Peyer's patch (tissue), 4 donors: ENCODE measurements at places on chromosomes 7 and 10. TPM values are rescaled to one million over a fixed set of nuclear protein-coding genes. Genes with fewer than 3 reads are reported as not detected.
A peak's percentile ranks its signal among the peaks of the same experiment; 100 is the strongest.

DNA sequence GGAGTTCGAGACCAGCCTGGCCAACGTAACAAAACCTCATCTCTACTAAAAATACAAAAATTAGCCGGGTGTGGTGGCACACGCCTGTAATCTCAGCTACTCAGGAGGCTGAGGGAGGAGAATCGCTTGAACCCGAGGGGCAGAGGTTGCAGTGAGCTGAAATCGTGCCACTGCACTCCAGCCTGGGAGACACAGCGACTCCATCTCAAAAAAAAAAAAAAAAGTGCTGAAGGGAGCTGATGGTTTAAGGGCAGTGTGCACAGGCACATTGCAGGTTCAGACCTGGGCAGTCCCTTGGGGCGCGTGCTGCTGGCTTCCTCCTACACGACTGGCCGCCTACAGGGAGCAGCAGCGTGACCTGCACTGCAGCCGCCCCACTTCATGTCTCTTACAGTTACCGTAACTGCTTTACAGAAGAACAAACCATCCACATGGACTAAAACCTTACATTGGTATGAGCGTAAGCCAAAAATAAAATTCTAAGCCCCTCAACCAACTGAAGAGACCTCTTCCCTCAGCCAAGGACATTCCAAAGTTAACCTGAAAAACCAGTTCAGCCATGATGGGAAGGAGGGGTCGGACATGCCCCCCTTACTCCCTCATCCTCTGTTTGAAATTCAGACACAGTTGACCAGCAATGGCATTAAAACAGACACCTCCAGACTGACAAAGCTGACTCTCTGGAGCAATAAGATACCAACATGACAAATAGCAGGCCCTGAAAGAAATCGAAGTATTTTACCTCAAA lies 262.2 kb downstream of the ZMYND11 start:
- no peaks in the 10 kb centered on the region for H3K4me1 ChIP-seq
- no peak overlapping the region for H3K4me3 ChIP-seq
- H3K27me3 ChIP-seq: no peaks in the 10 kb centered on the region
- H3K36me3 ChIP-seq: no peaks in the 10 kb centered on the region
- no peak overlapping the region for H3K27ac ChIP-seq

- DNase-seq: peak; percentile 74
- peak overlapping the region; percentile 87 for H3K4me3 ChIP-seq
- H3K4me1 ChIP-seq: peaks cover 25% of the 10 kb centered on the region
- no peaks in the 10 kb centered on the region for H3K36me3 ChIP-seq
- no peaks in the 10 kb centered on the region for H3K27me3 ChIP-seq
Measured at GRCh38 chr7:98281757-98282606, 496 bp downstream of the BRI3 start.

DNA sequence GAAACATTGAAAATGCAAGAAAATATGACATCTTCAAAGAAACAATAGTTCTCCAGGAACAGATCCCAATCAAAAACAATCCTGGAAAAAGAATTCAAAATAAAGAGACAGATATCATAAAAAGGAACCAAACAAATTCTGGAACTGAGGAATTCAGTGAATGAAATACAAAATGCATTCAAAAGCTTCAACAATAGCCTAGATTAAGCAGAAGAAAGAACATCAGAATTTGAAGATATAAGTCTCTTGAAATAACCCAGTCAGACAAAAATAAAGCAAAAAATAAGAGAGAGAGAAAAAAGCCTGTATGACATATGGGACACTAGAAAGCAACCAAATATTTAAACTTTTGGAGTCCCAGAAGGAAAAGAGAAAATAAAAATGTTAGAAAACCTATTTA lies 60.3 kb downstream of the MINPP1 start:
- H3K36me3 ChIP-seq: no peaks in the 10 kb centered on the region
- no peaks in the 10 kb centered on the region for H3K27me3 ChIP-seq
- H3K4me3 ChIP-seq: no peak overlapping the region
- DNase-seq: no peak

DNA sequence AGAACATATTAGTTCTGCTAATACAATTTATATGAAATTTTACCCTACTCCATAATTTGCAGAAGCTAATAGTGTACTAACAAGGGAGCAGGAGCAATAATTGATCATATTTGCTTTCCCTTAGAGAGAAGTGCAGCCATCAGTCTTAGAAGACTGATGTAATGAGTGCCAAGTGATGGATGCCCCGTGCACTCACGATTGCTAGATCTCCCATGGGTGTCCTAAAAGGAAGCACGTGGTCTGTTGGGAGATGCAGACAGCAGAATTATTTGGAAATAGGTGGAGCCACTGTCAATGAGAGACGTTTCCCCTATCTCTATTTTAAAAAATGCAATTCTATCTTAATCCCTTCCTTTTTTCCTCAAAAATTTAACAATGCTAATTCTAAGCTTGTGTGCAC lies 772.2 kb upstream of the C7orf33 start:
- no peaks in the 10 kb centered on the region for H3K36me3 ChIP-seq
- no peaks in the 10 kb centered on the region for H3K4me1 ChIP-seq
- H3K4me3 ChIP-seq: no peak overlapping the region

GRCh38 chr7:140679186-140679585 lies 6.4 kb downstream of the ADCK2 start:
- no peak for DNase-seq
- H3K27me3 ChIP-seq: no peaks in the 10 kb centered on the region
- peaks cover 43% of the 10 kb centered on the region for H3K36me3 ChIP-seq
- no peaks in the 10 kb centered on the region for H3K4me1 ChIP-seq
- H3K4me3 ChIP-seq: no peak overlapping the region

DNA sequence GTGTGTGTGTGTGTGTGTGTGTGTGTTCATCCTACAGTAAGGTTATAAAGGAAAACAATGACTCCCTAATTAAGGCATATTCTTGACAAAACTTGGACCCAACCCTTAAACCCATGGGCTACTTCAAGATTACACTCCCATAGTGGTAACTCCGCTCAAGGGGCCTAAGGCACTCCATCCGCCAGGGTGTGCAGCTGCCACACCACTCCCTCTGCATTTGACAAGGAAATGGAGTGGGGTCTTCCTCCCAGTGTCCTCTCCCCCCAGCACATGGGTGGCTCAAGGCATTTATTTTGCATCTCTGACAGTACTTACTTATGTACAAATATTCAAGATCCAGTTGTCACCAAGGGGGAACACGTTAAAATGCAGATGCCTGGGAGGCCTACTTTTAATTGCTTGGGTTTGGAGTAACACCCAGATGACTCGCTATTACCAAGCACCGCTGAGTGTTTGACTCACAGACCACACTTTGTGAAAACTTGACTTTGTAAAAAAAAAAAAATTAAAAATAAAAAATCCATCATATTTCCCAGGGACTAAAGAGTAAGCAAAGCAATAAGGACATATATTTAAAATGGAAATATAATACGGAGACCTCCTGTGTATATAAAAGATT lies 53.0 kb upstream of the AGR3 start:
- DNase-seq: no peak
- H3K27me3 ChIP-seq: no peaks in the 10 kb centered on the region
- no peak overlapping the region for H3K4me3 ChIP-seq
- H3K36me3 ChIP-seq: no peaks in the 10 kb centered on the region
- peaks cover 8% of the 10 kb centered on the region for H3K4me1 ChIP-seq

DNA sequence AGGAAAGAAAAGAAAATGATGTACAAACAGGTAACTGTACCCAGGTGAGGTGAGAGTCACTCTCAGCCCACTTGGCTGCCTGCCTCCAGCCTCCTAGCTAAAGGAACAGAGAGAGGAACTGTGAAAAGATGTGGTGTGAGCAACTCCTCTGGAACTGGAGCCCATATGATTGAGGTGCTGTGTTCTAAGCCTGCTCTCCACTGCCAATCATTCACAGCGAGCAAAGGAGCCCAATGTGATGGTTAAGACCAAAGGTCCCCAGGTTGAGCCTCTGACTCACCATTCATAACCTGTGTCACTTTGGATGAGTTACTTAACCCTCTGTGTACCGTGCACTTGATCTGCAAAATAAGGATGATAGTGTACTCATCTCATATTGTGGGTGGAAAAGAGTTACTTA lies 868.1 kb upstream of the AUTS2 start:
- no peak for DNase-seq
- H3K27me3 ChIP-seq: no peaks in the 10 kb centered on the region
- H3K4me3 ChIP-seq: no peak overlapping the region
- no peak overlapping the region for H3K27ac ChIP-seq

- no peak for DNase-seq
- H3K36me3 ChIP-seq: no peaks in the 10 kb centered on the region
- H3K27me3 ChIP-seq: peaks cover 83% of the 10 kb centered on the region
- peaks cover 8% of the 10 kb centered on the region for H3K4me1 ChIP-seq
Measured at GRCh38 chr7:27242555-27243339, at the start of gene EVX1. TSS of gene EVX1 (plus strand) at chr7:27242802. CDS start at chr7:27243031, 229 bp downstream.

GRCh38 chr7:134452419-134452838 lies 6.5 kb downstream of the AKR1B1 start:
- peak overlapping the region; percentile 51 for H3K27ac ChIP-seq
- DNase-seq: no peak
- no peak overlapping the region for H3K4me3 ChIP-seq
- H3K4me1 ChIP-seq: no peaks in the 10 kb centered on the region
- H3K27me3 ChIP-seq: no peaks in the 10 kb centered on the region

GRCh38 chr10:49207113-49207512 lies 18.9 kb upstream of the TMEM273 start:
- no peaks in the 10 kb centered on the region for H3K36me3 ChIP-seq
- no peak overlapping the region for H3K4me3 ChIP-seq
- no peak overlapping the region for H3K27ac ChIP-seq
- H3K4me1 ChIP-seq: no peaks in the 10 kb centered on the region
- no peak for DNase-seq
- no peaks in the 10 kb centered on the region for H3K27me3 ChIP-seq

DNA sequence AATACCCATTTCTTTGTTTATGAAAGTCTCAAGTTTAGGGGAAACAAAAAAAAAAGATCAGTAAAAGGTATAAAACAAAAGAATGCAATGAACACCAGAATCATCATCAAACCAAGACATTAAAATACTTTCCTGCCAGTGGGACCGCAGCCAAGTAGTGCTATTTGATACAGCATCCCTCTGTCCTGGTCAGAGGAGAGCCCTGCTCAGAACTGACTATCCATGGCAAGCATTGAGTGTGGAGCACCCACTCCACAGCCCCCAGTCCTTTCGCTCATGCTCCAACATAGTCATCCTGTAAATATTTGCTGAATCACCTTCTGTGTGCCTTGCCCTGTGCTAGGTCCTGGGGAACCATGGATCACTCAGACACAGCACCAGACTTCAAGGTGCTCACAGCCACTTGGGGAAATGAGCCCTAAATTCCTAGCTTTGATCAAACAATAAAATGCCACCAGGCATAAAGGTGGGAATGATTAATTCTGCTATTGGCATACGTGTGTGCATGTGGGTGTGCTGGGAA lies 213.6 kb upstream of the TBX20 start:
- no peaks in the 10 kb centered on the region for H3K36me3 ChIP-seq
- no peak overlapping the region for H3K27ac ChIP-seq
- no peak overlapping the region for H3K4me3 ChIP-seq
- no peak for DNase-seq

GRCh38 chr10:89916468-89917215 lies 215.3 kb downstream of the KIF20B start:
- H3K36me3 ChIP-seq: no peaks in the 10 kb centered on the region
- H3K27ac ChIP-seq: no peak overlapping the region
- H3K4me1 ChIP-seq: no peaks in the 10 kb centered on the region
- H3K27me3 ChIP-seq: no peaks in the 10 kb centered on the region
- no peak for DNase-seq

GRCh38 chr7:102421706-102422240 lies 11.6 kb upstream of the ORAI2 start:
- H3K27ac ChIP-seq: no peak overlapping the region
- H3K4me1 ChIP-seq: no peaks in the 10 kb centered on the region
- no peaks in the 10 kb centered on the region for H3K27me3 ChIP-seq
- H3K4me3 ChIP-seq: no peak overlapping the region

- H3K4me1 ChIP-seq: no peaks in the 10 kb centered on the region
- H3K27ac ChIP-seq: no peak overlapping the region
- no peak for DNase-seq
- H3K4me3 ChIP-seq: no peak overlapping the region
Measured at GRCh38 chr10:69807122-69807521, 5.4 kb downstream of the COL13A1 start.

DNA sequence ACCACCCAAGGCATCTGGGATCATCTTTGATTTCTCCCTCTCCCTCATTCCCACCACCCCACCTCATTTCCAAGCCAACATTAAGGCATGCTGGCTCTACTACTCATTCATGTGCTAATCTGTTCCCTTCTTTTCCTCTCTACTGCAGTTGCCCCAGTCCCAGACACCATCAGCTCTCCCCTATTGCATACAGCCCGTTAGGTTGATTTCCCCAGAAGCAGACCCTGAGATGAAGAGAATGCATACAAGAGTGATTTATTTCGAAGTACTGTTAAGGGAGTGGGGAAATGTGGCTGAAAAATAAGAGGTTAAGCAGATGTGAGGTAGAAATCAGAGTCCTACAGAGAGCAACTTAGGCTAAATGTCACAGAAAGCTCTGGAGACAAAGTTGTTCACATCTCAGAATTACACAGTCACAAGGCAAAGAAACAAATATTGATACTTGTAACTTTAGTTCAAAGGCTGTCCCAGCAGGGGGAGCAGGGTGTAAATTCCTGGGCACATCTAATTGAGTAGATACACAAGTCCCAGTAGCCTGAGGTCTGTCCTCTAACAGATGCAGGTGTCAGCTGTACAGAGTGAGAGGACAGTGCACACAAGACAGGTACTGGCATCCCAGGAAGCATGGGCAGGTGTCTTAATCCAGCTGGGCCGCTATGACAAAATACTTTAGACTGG lies 20.9 kb downstream of the AKR1D1 start:
- no peaks in the 10 kb centered on the region for H3K27me3 ChIP-seq
- no peaks in the 10 kb centered on the region for H3K36me3 ChIP-seq
- H3K4me1 ChIP-seq: no peaks in the 10 kb centered on the region
- no peak for DNase-seq

- no peaks in the 10 kb centered on the region for H3K4me1 ChIP-seq
- H3K27me3 ChIP-seq: no peaks in the 10 kb centered on the region
- H3K36me3 ChIP-seq: no peaks in the 10 kb centered on the region
- DNase-seq: no peak
- peak overlapping the region; percentile 79 for H3K4me3 ChIP-seq
- H3K27ac ChIP-seq: peak overlapping the region; percentile 95
Measured at GRCh38 chr10:95291365-95292039, 699 bp upstream of the PDLIM1 start.

DNA sequence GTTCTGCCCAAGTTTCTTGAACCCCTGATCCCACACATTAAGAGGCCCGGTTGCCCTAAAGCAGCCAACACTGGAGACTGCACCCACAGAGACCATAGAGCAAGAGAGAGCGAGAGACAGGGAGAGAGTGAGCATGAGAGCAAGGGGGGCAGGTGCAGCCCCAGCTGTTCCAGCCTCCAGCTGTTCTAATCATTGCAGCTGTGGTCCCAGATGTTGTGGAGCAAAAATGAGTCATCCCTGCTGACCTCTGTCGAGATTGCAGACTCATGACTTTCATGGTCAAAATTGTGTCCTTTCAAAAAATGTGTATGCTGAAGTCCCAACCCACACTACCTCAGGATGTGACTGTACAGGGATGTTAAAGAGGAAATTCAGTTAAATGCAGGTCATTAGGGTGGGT lies 143.9 kb upstream of the FRMD4A start:
- H3K4me1 ChIP-seq: no peaks in the 10 kb centered on the region
- no peak for DNase-seq
- no peaks in the 10 kb centered on the region for H3K36me3 ChIP-seq
- no peaks in the 10 kb centered on the region for H3K27me3 ChIP-seq
- H3K27ac ChIP-seq: no peak overlapping the region

Gene ADAM12
- 2.5 TPM for total RNA-seq

Gene MYPN
- total RNA-seq: not detected

Gene OGA
- total RNA-seq: 164 TPM

Gene PLXDC2
- 27.4 TPM for total RNA-seq

Gene RAMP3
- total RNA-seq: 26.1 TPM

Gene DPY19L1
- total RNA-seq: 6.8 TPM

Gene ZNF37A
- 14.2 TPM for total RNA-seq
